ENCODE measurements at places on chromosomes 1 and 21. TPM values are rescaled to one million over a fixed set of nuclear protein-coding genes. Genes with fewer than 3 reads are reported as not detected.

Gene C1QA
- not detected for total RNA-seq

Gene APOBEC4
- not detected for total RNA-seq

Gene MT1HL1
- not detected for total RNA-seq

Gene AMY2B
- total RNA-seq: 0.84 TPM

Gene RYR2
- total RNA-seq: not detected

Gene CD2
- total RNA-seq: not detected

Gene LEFTY2
- not detected for total RNA-seq

Gene CELA2A
- total RNA-seq: not detected

Gene RORC
- not detected for total RNA-seq

Gene TRIM45
- total RNA-seq: 1.7 TPM

Gene SPRR4
- not detected for total RNA-seq

Gene CHAF1B
- 11.1 TPM for total RNA-seq

Gene CXADR
- 6.3 TPM for total RNA-seq

Measured in A549 treated with CpdA at 1 μM for 4 hours (cell line).